ENCODE measurements at places on chromosomes 3 and 15.

GRCh38 chr3:127777921-127778656 is 44.2 kb downstream of the MGLL start:
- no peaks in the 10 kb centered on the region for H3K36me3 ChIP-seq
- peak overlapping the region; percentile 31 for H3K27ac ChIP-seq
- no peak for DNase-seq
- no peaks in the 10 kb centered on the region for H3K27me3 ChIP-seq
- H3K4me1 ChIP-seq, result peaks cover 48% of the 10 kb centered on the region

DNA sequence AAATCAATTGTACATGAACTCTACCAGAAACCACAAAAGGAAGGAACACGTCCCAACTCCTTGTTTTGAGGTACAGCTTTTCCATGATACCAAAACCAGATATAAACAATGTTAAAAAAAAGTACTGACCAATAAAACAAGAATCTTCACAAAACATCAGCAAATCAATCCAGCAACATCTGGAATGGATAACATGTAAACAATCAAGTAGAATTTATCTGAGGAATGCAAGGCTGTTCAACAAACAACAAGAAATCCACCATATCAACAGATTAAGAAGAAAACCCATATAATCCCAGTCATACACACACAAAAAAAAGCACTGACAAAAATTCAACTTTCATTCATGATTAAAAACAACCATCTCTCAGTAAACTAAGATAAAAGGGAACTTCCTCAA is 26.7 kb downstream of the TJP1 start:
- no peak for DNase-seq
- H3K27ac ChIP-seq, result no peak overlapping the region
- H3K4me1 ChIP-seq, result no peaks in the 10 kb centered on the region
- no peak overlapping the region for H3K4me3 ChIP-seq
- peaks cover 7% of the 10 kb centered on the region for H3K36me3 ChIP-seq

DNA sequence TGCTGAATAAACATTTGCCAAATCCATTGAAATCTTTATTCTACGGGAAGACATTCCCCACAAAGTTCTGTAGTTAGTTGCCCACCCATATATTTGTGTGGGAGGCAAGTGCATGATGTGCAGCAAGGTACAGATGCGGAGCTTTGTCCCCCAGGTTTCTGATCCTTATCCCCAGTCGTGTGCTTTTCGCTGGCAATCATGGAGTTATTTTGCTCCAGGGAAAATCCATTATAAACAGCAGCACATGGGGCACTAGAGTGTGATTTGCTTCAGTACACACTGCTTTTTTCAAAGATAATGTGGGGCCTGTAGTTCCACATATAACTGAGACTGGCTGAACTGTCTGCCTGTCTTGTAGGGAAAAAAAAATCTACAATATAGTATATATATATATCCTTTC is 132.1 kb downstream of the FEZF2 start:
- no peaks in the 10 kb centered on the region for H3K4me1 ChIP-seq
- DNase-seq, result no peak
- H3K36me3 ChIP-seq, result peaks cover 3% of the 10 kb centered on the region
- no peaks in the 10 kb centered on the region for H3K27me3 ChIP-seq

- H3K27me3 ChIP-seq, result no peaks in the 10 kb centered on the region
- no peak overlapping the region for H3K27ac ChIP-seq
- no peak for DNase-seq
- H3K4me1 ChIP-seq, result no peaks in the 10 kb centered on the region
- H3K36me3 ChIP-seq, result no peaks in the 10 kb centered on the region
These were observed 797.6 kb downstream of the ROBO2 start for GRCh38 chr3:77837456-77838025.

- no peak overlapping the region for H3K4me3 ChIP-seq
- H3K27ac ChIP-seq, result no peak overlapping the region
- no peaks in the 10 kb centered on the region for H3K27me3 ChIP-seq
- no peaks in the 10 kb centered on the region for H3K36me3 ChIP-seq
These were observed 1036.6 kb downstream of the IGSF11 start for GRCh38 chr3:117998071-117998470.

- no peaks in the 10 kb centered on the region for H3K4me1 ChIP-seq
- H3K36me3 ChIP-seq, result no peaks in the 10 kb centered on the region
- H3K4me3 ChIP-seq, result no peak overlapping the region
- H3K27ac ChIP-seq, result no peak overlapping the region
These were observed 63.2 kb upstream of the ATP2B2 start for GRCh38 chr3:10568549-10568948.

GRCh38 chr3:132344666-132345280 is 27.6 kb downstream of the ACP3 start:
- H3K4me3 ChIP-seq, result no peak overlapping the region
- no peaks in the 10 kb centered on the region for H3K27me3 ChIP-seq
- no peak for DNase-seq
- H3K36me3 ChIP-seq, result no peaks in the 10 kb centered on the region

DNA sequence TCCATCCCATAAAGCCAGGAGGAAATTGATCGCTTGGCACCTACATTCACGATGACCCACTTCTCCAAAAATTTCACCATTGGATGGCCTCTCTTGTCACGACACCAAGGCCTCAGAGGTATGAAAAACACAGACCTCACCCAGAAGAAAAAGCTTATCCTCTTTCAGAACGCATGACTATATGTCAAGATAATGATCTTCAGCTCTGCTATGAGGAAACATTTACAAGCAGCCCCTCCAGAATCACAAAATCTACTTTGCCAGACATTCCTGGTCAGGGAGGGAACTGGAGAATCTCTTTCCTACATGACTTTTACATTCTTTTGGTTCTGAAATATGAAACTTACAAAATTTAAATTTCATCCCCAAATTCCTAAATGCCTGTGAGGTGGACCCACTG is 122.7 kb downstream of the WNT5A start:
- H3K4me3 ChIP-seq, result no peak overlapping the region
- H3K27me3 ChIP-seq, result no peaks in the 10 kb centered on the region
- H3K27ac ChIP-seq, result no peak overlapping the region
- DNase-seq, result no peak
- no peaks in the 10 kb centered on the region for H3K36me3 ChIP-seq

DNA sequence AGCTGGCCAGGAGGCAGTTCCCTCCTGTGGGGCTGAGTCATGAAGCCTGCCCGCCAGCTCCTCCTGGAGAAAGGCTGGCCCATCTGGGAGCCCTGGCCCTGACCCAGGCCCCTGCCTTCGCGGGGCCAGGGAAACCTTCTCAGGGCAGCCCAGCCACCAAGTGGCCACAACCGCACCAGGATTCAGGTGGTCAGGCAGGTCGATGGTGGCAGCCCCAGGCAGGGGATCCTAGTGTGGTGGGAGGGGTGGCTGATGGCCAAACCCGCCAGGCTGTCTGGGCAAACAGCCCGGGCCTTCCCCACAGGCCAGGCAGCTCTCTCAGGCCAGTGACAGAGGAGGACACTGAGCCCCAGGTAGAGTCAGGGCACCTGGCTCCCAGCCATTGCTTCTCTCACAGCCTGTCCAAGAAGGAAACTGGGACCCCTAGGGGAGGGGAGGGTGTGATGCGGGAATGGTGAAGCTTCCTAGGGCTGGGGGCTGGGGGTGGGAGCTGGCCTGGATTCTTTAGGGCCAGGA is 1.2 kb downstream of the TWF2 start:
- no peaks in the 10 kb centered on the region for H3K36me3 ChIP-seq
- no peaks in the 10 kb centered on the region for H3K27me3 ChIP-seq
- peak overlapping the region; percentile 89 for H3K27ac ChIP-seq
- H3K4me3 ChIP-seq, result peak overlapping the region; percentile 90
- peaks cover 32% of the 10 kb centered on the region for H3K4me1 ChIP-seq
- peak; percentile 93 for DNase-seq

GRCh38 chr15:91426412-91426811 is 326.4 kb downstream of the SV2B start:
- H3K27ac ChIP-seq, result no peak overlapping the region
- no peak overlapping the region for H3K4me3 ChIP-seq
- no peak for DNase-seq
- no peaks in the 10 kb centered on the region for H3K27me3 ChIP-seq

DNA sequence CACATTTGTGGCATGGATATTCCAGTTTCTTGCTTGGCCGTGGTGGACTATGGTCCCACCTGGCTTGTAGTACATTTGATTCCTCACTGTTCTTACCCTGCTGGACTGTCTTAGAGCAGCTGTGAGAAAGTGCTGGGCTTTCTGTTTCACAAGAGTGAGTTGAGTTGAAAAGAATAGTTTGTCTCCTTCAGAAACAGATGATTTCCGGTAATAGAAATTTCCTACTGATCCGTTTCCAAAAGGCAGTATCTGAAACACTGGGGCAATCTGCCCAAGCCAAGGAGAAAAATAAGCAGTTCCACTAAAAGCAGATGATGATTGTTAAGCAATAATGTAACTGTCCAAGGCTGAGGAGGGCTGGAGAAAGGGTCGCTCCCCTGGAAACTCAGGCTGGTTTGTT is 96.0 kb downstream of the SUCLG2 start:
- no peak overlapping the region for H3K4me3 ChIP-seq
- H3K36me3 ChIP-seq, result no peaks in the 10 kb centered on the region
- no peaks in the 10 kb centered on the region for H3K27me3 ChIP-seq
- no peak overlapping the region for H3K27ac ChIP-seq
- no peaks in the 10 kb centered on the region for H3K4me1 ChIP-seq

DNA sequence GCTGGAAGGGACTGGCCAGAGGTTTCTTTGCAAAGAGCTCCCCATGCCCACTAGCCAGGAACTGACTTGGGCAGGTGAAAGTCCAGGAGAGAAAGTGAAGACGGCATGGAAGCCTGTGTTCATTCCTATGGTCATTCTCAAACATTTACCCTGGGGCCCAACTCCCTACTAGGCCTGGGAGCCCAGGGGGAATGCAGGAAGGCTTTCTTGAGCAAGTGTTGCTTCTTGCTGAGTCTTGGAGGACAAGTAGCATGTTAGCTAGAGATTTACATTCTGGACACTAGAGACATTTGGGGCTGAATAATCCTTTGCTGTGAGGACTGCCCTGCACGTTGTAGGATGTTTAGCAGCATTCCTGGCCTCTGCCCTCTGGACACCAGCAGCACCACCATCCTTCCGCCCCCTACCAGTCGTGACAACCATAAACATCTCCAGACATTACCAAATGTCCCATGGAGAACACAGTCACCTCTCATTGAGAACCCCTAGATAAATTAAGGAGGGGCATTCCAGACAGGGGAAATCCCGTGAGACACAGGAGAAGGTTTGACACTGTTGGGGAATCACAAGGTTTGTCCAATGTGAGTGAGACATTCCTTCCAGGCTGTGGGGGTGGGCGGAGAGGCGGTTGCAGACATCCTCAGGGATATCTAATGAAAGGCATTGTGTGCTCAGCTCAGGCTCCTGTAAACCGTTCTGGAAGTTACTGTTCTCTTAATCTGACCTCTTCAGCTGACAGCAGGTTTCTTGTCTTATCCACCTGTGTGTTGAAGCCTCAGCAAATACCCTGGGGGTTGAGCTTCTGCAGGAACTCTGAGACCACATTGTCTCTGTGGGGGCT is 236.2 kb downstream of the TLE3 start:
- H3K27ac ChIP-seq, result no peak overlapping the region
- DNase-seq, result no peak
- H3K36me3 ChIP-seq, result no peaks in the 10 kb centered on the region
- no peak overlapping the region for H3K4me3 ChIP-seq
- H3K27me3 ChIP-seq, result no peaks in the 10 kb centered on the region
- no peaks in the 10 kb centered on the region for H3K4me1 ChIP-seq

DNA sequence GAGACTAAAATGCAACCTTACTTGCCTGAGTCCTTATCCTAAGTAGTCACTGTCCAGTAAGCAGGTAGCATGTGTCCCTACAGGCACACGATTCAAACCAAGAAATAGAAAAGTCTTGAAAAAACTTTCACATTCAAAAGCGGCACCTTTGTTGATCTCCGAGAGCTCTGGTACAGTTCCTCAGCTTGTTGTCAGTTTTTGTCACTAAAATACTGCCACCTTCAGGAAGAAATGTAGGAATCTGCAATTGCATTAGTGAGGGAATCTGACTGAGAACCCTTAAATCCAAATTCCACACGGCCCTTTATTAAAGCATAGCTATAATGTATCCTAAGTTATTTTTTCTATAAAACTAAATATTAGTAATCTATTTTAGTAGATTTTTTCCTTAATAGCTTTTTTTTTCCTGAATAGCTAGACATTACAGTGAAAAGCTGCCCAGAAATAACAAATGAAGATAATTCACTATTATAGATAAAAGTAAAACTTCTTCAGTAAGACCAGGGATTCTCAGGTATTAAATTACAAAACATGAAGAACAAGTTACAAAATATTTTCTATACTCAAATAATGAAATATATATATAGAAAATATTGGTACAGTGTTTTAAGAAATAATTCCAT is 44.0 kb downstream of the CCDC54 start:
- no peak for DNase-seq
- no peaks in the 10 kb centered on the region for H3K27me3 ChIP-seq
- H3K27ac ChIP-seq, result no peak overlapping the region
- H3K4me1 ChIP-seq, result no peaks in the 10 kb centered on the region
- H3K36me3 ChIP-seq, result no peaks in the 10 kb centered on the region

- no peaks in the 10 kb centered on the region for H3K4me1 ChIP-seq
- no peaks in the 10 kb centered on the region for H3K36me3 ChIP-seq
- H3K27ac ChIP-seq, result no peak overlapping the region
- no peak for DNase-seq
- no peaks in the 10 kb centered on the region for H3K27me3 ChIP-seq
These were observed 20.0 kb downstream of the GRIP2 start for GRCh38 chr3:14520149-14520548.

DNA sequence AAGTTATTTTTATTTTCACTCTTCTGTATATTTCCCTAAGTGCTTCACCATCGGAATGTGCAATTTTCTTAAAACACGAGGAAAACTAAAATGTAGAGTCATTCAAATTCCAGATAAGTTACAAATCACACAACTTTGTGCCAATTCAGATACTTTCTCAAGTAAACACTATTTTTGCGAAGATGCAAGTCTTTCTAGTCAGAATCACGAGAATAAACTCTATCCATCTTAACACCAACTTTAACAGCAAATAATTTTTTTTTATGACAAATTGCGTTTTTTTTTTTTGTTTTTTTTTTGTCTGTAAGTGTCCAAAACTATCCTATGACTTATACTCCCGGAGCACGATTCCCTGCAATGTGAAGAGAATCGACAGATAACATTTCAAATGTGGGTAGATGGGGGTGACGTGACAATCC is 1.3 kb downstream of the STAG1 start:
- H3K4me3 ChIP-seq, result peak overlapping the region; percentile 92
- H3K27me3 ChIP-seq, result no peaks in the 10 kb centered on the region
- peaks cover 3% of the 10 kb centered on the region for H3K4me1 ChIP-seq
- H3K36me3 ChIP-seq, result no peaks in the 10 kb centered on the region

DNA sequence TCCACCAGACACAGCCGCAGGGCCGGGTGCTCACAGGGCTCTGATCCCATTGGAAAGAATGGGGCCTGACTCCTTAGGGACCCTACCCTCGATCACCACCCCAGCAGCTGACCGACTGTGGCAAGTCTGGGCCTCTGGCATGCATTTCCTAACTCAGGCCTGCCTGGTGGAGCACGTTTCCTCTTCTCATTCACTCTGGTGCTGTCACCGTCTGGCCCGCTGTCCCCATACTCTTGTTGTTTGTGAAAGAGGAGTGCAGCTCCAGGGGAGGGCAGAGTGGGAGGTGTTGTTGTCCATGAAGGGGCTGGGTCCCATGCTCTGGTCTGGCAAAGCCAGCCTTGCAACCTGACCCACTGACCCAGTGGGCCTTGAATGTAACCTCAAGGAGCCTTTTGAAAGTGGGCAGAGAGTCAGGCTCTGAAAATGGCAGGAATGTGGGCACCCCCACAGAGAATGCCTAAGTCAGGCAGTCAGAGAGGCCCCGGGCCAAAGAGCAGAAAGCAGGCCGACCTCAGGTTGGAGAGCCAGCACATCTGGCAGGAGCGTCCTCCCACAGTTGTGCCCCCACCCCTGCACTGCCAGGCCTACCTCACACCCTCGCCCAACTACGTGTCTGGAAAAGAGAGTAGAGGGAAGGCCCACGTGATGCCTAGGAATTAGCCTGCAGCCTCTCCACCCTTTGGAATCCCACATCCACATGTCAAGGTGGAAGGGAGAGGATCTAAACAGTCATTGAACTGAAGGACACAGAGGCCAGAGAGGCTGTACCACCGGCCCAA is 10.9 kb downstream of the SEMA7A start:
- DNase-seq, result no peak
- H3K27ac ChIP-seq, result peak overlapping the region; percentile 69
